NCI-H524 (cell line): ENCODE measurements at places on chromosomes 5 and 9.

GRCh38 chr9:35616681-35617459 is 1.3 kb downstream of the CD72 start:
- peak; percentile 33 for DNase-seq

DNA sequence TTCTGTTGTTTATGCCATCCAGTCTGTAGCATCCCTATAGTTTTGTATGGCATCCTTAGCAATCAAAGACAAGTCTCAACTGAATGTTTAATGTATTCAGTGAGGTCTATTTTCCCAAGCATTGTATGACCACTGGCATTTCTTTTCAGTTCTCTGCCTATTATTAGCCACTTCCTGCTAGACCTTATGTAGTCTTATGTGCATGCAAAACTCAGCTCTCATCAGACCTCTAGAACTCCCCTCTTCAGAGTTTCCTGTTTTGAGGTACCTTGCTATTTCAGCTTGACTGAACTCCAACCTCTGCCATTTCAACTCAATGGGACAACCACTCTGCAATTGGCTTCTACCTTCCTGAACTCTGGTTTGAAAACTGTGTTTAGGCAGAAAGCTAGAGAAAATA is 113.2 kb downstream of the SLC25A46 start:
- no peak for DNase-seq

GRCh38 chr5:181198106-181198685 is 6.8 kb downstream of the TRIM7 start:
- DNase-seq: no peak

- DNase-seq: no peak
Observed at GRCh38 chr5:128234928-128235641, 151.5 kb downstream of the SLC12A2 start.

DNA sequence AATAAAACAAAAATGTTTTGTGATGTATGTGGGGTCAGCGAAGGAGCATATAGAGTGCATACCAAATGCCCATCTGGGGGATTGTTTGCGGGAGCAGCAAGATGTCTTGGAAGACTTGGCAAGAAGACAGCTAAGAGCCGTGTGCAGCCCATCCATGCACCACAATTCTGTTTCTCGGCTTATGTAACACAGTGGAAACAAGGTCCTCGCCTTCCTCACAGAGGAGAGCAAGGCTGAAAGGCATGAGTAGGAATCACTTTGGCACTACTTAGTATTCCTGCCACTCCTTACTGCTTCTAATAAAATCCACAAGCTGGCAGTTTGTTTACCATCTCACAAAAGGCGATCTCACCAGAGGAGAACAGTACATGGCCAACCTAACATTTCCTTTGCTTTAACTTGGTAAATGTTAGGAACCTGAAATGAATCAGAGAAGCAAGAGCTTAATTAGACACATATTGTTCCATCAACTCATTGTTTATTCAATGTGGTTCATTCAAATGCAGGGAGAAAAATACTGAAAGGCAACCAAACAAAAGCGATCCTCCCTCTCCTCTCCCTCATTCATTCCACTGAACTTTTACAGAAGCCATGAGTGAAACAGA is 648.1 kb downstream of the ACTL7B start:
- DNase-seq: no peak

DNA sequence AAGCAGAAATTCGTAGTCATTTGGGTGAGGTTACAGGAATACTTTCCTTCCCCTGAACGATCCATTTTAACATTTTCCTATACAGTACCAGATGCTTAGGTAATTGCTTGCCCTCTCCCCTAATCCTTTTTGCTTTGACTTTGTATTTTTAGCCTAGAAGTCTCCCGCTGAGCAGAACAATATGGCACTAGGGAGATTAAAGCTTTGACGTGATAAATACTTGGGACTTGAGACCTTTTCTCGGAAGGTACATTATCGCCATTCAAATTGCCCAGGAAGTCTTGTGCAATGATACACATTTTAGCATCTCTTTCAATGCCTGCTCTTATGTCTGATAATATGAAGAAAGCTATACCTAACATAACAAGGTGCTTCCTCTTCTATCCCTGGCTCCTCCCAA is 22.9 kb upstream of the SPATA31C2 start:
- DNase-seq: peak; percentile 86

DNA sequence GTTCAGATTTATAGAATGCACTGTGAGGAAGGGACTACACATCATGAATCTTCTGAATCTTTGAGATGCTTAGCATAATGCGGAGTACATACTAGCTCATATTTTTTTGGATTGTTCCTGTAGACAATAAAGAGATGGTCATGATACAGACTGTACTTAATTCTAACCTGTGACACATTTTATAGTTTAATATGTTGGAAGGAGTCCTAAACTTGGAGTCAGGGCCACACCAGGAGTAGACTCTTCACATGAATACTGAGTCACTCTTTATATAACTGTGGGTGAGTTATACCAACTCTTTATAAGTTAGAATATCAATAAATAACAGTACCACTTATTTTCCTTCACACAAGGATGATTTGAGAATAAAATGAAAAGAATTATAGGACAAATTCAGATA is 16.9 kb downstream of the C9orf85 start:
- DNase-seq: no peak
